ENCODE measurements at places on chromosomes 2 and 18.
A peak's percentile ranks its signal among the peaks of the same experiment; 100 is the strongest.

DNA sequence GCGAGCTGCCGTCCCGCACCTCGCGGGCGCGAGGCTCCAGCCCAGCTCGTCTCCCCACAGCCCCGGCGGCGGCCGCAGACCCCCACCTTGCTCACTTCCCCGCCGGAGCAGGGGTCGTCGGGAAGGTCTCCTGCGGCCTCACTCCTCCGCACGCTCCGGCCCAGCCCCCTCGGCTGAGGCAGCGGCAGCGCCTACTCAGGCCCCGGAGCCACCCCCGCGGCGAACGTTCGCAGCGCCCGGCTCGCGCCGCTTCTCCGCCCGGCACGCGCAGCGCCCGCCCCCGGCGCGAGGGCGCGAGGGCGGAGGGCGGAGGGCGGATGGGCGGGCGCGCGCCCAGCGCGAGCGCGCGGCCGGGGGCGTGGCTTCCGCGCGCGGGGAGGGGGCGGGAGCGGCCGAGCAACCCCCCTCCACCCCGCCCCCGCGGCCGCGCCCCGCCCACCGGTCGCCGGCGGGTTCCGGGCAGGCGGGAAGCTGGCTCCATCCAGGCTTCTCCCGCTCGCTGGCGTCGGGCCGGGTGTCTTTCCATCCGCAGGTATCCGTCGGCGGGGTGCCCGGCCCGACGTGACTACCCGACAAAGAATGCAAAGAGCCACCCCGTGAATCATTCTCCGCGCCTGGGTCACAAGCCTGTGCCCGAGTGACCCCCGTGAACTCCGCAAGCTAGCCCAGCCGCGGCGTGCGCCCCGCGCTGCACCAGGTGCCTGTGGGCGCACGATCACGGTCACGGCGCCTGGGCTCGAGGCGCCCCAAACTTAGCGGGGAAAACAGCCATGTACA lies at the start of gene DTNB:
DTNB (minus strand) TSS at position 278 of the 777 bp plus-strand sequence. CDS start 20,917 bp downstream, outside the sequence.
- DNase-seq: peak; percentile 78

DNA sequence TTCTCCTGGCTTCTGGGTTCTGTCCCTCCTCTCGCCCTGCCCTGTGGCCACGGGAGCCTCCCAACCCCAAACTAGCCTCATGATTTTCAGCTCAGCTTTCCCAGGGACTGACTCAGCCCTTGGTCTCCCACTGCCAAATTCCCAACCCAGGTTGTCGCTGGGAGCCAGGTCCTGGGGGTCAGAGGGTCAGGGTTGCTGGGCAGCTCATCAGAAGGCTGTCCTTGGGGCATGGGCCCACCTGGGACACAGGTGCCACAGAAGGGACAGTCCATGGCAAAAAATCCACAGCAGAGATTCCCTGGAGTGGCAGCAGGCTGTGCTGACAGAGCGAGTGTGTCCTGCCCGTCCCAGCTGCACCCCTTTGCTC lies 180.4 kb downstream of the TWIST2 start:
- no peak for DNase-seq

- no peak for DNase-seq
These were observed 36.8 kb downstream of the DHRS9 start for GRCh38 chr2:169106134-169106533.

DNA sequence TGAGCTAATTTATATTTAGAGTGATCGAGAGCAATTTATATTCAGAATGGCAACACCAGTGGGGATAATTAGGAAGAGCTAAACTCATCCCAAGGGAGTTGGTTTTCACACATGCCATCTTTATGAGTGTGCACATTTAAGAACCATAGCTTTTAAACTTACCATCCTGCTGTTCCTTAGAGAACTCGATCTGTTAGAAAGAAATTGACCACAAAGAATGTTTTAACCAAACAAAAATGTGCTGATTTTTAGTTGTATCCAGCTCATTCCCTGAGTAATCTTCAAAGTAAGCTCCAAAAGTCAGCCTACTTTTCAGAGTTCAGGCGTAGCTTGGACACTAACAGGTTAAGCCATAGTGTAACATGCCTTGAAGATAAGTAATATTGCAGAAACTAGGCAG lies 12.6 kb downstream of the MYL1 start:
- no peak for DNase-seq

- no peak for DNase-seq
These were observed 369 bp downstream of the SMCHD1 start for GRCh38 chr18:2655954-2656236.

DNA sequence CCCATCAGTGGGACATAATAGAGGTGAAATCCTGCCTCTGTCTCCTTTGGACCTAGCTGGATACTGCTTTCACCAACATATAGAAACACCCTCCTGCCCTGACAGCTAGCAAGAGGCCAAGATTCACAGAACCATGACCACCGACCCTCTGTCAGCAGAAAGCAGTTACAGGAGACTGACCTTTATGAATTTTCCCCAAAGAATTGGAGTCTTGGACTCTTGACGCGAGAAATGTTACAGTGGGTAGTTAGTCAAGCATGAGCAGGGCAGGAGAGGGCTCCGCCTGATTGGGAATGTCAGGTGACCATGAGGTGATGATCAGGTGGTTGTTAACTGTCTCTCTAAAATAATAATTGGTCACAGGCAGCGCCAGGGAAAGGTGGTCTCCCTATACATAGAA lies 1002.3 kb downstream of the TDRD15 start:
- no peak for DNase-seq

GRCh38 chr2:71379086-71379485 lies 47.5 kb downstream of the ZNF638 start:
- DNase-seq: no peak

- DNase-seq: no peak
These were observed 84.5 kb downstream of the DOCK10 start for GRCh38 chr2:224957540-224958461.

GRCh38 chr2:241794250-241794823 lies 14.7 kb upstream of the NEU4 start:
- no peak for DNase-seq

DNA sequence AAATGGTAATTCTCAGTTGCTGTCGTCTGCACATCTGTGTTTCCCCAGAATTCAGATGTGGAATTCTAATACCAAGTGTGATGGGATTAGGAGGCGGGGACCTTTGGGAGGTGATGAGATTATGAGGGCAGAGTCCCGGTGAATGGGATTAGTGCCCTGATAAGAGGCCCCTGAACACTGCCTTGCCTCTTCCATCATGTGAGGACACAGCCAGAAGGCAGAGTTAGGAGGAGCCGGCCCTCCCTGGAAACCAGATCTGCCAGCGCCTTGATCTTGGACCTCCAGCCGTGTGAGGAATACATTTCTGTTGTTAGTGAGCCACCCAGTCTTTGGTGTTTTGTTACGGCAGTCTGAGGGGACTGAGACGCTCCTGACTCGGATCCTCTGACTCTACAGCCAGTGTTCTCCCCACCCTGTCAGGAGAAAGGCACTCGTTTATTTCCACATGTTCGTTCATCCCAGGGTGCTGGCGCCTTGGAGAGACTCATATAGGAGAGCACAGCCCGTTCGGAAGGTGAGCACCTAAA lies 395.0 kb downstream of the ZNF516 start:
- DNase-seq: no peak

DNA sequence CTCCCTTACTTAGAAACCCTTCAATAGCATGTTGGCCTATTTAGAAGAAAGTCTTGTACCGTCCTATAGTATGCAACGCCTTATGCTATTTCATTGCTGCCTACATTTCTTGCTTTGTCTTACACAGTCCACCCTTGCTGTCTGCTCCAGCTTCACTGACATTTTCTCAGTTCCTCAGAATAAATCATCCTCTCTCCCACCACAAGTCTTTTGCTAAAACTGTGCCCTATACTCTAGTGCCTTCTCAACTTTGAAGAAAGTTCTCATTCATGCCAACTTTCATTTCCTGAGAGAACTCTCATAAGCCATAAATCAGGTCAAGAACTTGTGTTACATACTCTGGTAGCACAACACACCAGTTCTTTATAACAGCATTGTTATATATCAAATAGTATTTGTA lies 54.3 kb upstream of the COL3A1 start:
- no peak for DNase-seq

GRCh38 chr2:136136931-136137330 lies 19.0 kb upstream of the CXCR4 start:
- DNase-seq: no peak

DNA sequence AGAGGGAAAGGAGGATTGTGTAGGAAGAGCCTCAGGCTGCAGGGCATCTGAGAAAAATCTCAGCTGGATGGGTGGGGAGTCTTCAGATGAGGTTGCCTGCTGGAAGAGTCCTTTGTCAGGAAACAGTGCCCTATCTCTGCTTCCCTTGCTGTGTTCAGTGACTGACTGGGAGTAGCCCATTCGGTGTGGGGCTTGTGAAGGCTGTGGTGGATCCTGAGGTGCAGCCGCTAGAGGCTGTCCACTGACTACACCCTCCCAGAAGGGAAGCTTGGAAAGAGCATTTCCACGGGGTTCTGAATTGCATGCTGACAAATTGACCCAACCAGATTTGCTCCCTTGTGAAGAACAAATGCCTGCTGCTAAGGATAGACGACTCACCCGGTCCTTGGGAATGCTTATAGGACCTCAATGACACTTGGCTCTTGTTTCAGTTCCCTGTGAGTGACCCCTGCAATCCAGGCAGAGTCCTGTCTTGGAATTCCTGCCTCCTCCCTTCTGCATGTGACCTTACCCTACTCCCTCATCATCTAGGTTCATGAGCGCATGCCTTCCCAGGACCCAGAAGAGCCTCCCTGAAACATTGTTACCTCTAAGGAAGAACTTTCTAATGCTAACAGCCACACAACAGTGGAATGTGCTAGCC lies 109.7 kb upstream of the FAM136A start:
- DNase-seq: no peak

DNA sequence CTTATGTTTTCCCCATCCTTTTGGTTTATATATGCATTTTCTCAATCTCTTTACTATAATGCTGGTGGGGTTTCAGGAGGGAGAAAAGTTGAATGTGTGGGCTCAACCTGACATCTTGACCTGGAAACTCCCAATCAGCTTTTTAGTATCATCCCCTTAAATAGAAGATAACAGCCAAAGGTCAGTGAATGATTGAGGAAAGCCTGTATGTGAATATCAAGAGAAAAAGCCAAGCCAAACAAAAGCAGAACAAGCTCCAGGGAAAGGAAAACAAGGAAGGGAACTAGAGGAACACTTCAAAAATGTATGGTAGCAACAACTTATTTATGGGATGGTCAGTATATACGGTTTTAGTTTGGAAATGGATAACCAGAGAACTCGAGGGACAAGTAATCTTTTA lies 28.3 kb upstream of the ATOH8 start:
- DNase-seq: no peak

DNA sequence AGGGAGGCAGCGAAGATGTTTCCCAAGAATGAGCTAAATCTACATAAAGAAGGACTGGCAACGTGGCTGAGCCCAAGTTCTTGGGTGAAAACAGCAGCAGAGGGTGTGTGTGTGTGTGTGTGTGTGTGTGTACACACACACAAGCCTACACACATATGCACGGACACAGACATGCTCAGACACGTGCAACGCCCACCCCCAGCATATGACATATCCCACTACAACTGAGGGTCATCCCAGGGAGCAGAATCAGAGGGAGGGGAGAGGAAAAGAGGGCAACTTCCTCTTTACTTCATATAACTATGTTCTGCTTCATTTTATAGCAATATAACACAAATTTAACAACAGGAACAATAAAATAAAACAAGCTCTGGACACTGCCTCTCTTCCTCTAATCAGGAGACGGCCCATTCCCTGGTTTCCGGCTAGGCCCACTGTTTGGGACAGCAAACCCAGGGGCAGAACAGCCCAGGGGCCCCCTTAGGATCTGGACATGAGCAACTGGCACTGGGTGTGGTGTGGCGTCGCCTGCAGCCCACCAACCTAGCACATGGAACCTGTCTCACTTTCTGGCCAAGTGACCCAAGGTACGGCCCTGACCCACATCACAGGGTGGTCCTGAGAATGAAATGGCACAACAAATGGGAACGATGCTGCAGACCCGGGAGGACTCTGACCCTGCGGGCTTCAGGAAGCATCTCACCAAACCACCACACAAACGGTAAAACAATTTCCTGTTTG lies 25.0 kb downstream of the FAM178B start:
- no peak for DNase-seq

- DNase-seq: no peak
These were observed 28.1 kb upstream of the MREG start for GRCh38 chr2:216041438-216041837.

GRCh38 chr2:204282525-204282924 lies 262.8 kb upstream of the PARD3B start:
- DNase-seq: no peak

DNA sequence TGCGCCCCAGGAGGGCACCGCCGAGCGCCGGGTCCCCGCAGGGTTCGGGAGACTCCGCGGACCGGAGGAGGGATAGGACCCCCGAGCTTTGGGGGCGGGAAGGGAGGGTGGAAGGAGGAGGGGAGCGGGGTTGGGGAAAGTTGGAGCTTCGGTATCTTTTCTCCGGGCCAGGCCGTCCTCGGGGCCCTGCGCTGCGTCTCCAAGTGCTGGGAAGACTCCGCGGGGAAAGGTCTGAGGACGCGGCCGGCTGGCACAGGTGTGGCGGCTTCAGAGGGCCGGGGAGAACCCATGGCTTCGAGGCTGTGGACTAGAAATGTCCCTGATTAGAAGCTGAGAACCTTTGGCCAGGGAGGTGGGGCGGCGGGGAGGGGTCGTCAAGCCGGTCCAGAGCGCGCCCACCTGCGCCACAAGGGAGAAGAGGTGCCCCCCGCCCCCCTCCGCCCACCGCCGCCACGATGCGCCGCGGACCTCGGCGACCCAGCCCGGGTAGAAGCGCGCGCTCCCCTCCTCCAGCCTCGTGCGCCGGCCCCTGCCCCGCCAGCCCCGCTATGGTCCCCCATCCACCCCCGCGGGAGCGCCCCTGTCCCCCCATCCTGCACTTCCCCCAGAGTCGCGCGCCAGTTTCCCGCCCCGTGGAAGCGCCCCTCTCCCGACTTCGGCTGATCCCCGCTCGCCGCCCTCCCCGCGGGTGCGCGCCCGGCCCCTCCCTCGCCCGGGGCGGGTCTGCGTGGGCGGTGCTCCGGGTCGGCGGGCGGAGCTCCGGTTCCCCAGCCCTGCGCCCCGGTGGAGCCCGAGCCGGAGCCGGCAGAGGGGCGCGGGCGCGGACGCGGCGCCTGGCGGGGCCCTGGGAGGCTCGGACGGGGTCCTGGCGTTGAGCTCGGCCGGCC lies at the start of gene SNTG2:
SNTG2 (plus strand) TSS at position 770 of the 887 bp plus-strand sequence. CDS start 148 bp downstream, outside the sequence.
- no peak for DNase-seq

- DNase-seq: no peak
These were observed 115.4 kb downstream of the GORASP2 start for GRCh38 chr2:171044416-171044815.

- DNase-seq: no peak
These were observed 177.0 kb downstream of the CTIF start for GRCh38 chr18:48715711-48716361.

Measured in NCI-H446 (cell line).